ENCODE measurements at places on chromosomes 3 and 15.

- no peak for DNase-seq
These were observed 646.4 kb upstream of the ADAMTS9 start for GRCh38 chr3:65334045-65334665.

DNA sequence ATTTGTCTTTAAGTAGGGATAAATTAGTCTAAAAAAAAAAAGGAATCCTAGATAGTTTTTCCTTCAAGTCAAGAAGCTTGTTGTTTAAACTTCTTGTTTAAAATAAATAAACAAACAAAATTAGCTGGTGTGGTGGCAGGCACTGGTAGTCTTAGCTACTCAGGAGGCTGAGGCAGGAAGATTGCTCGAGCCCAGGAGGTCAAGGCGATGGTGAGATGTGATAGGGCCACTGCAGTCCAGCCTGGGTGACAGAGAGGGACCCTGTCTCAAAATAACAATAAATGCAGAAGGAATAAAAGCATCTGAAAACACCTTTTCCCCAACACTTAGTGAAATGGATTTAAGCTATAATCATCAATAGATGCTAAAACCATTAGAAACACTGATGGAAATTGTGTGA is 19.0 kb downstream of the GLB1 start:
- no peak for DNase-seq

DNA sequence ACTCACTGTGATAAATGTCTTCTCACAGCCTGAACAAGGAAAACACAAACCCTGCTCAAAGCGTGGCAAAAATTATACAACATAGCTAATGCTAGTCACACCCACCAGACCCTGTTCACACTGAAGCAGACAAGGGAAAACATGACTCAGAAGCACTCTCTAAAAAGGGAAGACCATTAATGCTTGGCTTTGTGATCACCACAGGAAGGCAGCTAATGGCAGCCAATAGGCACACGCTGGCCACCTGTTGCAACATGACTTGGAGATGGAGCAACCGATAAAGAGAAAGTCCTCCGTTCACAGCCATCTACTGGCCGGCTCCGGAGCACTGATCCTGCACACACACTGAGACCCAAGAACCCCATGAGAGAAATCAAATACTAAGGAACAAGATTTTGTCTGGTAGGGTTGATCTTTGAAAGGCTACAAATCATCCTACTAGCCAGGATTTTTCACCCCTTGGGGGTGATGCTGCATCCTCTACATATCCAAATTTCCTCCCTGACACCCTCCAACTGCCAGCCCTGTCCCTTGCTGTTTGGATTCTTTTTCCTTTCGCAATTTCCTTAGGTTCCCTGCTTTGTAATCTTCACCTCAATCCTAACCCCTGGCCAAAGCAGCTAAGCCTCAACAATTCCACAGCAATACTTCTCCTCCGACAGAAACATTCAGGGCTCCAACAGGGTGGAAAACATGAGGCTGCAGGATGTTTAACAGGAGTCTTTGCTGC is 3.2 kb downstream of the ZXDC start:
- DNase-seq: no peak

GRCh38 chr3:142216321-142216720 is 9.1 kb downstream of the GK5 start:
- DNase-seq: no peak

DNA sequence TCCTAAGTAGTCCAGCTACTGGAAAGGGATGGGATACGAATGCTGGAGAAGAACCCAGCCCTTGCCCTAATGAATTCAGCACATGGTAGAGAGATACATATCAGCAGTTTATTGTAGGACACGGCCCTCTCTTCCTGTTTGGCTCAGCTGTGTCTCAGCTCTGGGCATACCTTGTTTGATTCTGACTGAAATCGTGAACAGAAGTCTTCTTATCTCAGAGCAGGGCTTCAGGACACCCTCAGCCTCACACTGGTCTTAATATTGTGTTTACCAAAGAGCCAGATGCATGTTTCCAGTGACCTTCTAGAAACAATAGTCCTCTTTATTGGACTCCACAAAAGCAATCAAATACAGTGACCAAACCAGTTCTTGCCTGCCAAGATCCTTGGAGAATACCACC is 54.7 kb downstream of the FAM174B start:
- no peak for DNase-seq

DNA sequence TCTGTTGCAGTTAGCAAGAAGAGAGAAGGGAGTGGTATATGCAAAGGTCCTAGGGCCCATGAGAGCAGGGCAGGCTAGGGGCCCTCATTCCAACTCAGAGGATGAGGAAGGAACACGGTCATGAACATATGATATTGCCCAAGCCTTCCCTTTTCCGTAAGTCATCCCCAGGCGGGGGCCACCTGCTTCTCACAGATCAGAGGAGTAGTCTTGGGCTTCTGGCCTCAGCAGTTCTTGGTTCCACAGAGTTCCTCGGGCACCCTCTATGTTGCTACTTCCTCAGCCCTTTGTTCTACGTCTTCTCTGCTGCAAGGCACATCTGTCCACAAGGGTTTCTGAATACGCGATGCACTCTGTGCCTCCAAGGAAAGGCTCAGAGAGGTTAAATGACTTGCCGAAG is 25.3 kb downstream of the EPHB3 start:
- DNase-seq: no peak

DNA sequence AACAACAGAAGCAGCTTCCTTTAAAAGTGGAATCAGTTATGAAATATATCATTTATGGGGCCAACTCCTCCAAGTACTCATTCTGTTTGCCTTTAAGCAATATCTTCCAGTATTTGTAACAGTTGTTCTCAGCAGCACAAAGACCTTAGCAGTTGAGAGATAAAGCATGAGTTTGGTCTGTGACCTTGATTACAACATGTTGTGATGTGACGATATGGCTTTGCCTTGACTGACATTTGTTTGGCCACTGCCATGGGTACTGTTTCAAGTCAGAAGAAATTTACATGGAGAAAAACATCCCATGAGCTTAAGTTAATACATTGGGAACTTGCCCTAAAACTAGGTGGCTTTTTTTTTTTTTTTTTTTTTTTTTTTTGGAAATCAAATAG is 175.1 kb upstream of the KBTBD8 start:
- DNase-seq: no peak

- no peak for DNase-seq
These were observed 354.3 kb downstream of the FGF12 start for GRCh38 chr3:192373032-192373431.

GRCh38 chr3:76497636-76498035 is 542.3 kb upstream of the ROBO2 start:
- no peak for DNase-seq

- no peak for DNase-seq
These were observed 180.1 kb upstream of the BCL6 start for GRCh38 chr3:187925326-187925725.

DNA sequence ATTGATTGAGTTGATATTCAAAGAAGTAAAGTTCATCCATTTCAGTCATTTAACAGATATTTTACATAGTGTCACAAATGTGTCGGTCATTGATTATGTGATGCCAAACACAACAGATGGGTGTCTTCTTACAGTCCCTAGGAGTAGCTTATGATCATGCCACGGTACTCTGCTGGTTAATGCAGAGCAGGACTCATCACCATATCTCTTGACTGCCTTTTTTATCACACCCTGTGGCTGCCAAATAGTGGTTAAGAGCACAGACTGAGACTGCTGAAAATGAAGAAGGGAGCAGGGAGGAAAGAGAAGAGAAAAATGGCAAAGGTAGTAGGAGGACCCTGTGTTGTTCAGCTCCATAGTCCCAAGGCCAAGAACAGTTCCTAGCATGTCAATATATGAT is 12.8 kb upstream of the TIMMDC1 start:
- DNase-seq: no peak

DNA sequence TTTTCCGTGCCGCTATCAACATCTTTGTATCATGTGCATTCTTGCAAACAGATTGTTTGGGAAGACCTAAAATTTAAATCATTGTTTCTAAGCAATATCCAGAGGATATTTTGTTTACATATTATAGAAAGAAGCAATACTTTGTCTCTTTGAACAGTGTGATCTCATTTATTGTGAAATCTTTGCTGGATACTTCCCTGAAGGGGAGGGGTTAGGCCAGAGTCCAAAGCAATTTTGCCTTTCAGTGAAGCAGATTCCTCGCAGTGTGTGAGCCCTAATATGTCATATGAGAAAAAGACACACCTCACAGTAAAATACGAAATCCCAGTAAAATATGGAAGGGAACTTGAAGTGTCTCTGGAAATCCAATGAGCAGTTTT is 158.7 kb upstream of the SLCO3A1 start:
- DNase-seq: no peak

DNA sequence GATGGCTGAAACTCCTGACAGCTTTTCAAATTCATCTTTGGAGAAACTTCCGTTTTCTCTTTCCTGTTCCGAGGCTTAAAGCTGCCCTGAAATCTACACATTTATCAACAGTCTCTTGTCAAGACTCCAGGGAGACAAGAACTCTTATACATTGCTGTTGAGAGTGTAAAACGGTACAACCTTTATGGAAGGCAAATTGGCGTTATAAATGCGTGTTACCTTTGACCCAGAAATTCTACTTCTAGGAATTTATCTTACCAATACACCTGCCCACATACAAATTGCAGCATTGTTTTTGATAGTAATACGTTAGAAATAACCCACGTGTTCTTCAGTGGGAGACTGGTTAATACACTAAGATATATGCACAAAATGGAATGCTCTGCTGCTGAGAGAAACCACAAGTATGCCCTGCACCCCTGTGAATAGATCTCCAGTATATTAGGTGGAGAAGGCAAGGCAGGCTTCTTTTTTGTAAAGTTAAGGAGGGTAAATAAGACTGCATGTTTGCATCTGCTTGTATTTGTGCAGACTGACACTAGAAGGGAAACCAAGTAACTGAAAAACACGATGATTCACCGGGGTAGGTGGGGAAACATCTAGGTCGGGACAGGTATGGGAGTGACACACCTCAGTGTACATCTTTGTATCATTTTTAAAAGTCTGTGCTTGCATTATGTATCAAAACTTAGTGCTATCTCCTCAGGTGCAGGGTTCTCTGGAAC is 97.5 kb downstream of the IGF1R start:
- DNase-seq: no peak

- DNase-seq: no peak
These were observed 8.1 kb upstream of the DNASE1L3 start for GRCh38 chr3:58218904-58219303.

- DNase-seq: no peak
These were observed 186.0 kb upstream of the LPP start for GRCh38 chr3:187967993-187968392.

GRCh38 chr15:69987492-69988489 is 109.9 kb downstream of the TLE3 start:
- no peak for DNase-seq

GRCh38 chr3:175212896-175213295 is 353.8 kb downstream of the NAALADL2 start:
- DNase-seq: no peak

Data from progenitor cell of endocrine pancreas (in vitro differentiated cells).